ENCODE measurements at places on chromosomes 16 and 17. TPM values are rescaled to one million over a fixed set of nuclear protein-coding genes. Genes with fewer than 3 reads are reported as not detected.
A peak's percentile ranks its signal among the peaks of the same experiment; 100 is the strongest.

DRC7 gene
- 0.94 TPM for polyA plus RNA-seq

TBC1D3G gene
- not detected for polyA plus RNA-seq

TRPV3 gene
- polyA plus RNA-seq, result 0.28 TPM

CDRT15 gene
- not detected for polyA plus RNA-seq

KRTAP3-1 gene
- not detected for polyA plus RNA-seq

DNA sequence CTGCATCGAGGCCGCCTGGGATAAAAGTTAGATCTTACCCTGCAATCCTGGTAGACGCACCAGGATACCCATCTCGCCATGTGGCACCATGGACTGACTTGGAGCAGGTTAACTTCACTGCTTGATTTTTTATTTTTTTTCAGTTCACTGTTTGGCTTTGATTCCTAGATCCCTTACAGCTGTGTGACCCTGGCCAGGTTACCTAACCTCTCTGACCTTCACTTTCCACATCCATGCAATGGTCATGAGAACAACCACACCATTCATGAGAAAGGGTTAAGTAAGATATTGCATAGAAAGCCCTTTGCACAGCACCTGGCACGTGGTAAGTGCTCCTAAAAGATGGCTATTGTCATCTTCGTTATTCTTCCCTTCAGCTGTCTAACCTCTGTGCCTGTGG lies 230.5 kb downstream of the SOX9 start:
- H3K27me3 ChIP-seq, result no peaks in the 10 kb centered on the region
- no peak for DNase-seq
- no peaks in the 10 kb centered on the region for H3K36me3 ChIP-seq
- H3K4me3 ChIP-seq, result no peak overlapping the region
- H3K4me1 ChIP-seq, result no peaks in the 10 kb centered on the region

GRCh38 chr17:79742951-79743476 lies 12.3 kb downstream of the ENPP7 start:
- no peak overlapping the region for H3K27ac ChIP-seq
- DNase-seq, result peak; percentile 36

GRCh38 chr16:57791195-57791892 lies 10.9 kb downstream of the KIFC3 start:
- no peaks in the 10 kb centered on the region for H3K4me1 ChIP-seq
- H3K36me3 ChIP-seq, result peaks cover 37% of the 10 kb centered on the region
- DNase-seq, result no peak

GRCh38 chr17:69466905-69467667 lies 52.6 kb downstream of the MAP2K6 start:
- no peak overlapping the region for H3K27ac ChIP-seq
- H3K27me3 ChIP-seq, result no peaks in the 10 kb centered on the region
- H3K36me3 ChIP-seq, result no peaks in the 10 kb centered on the region
- DNase-seq, result peak; percentile 50

- no peaks in the 10 kb centered on the region for H3K4me1 ChIP-seq
- peaks cover 10% of the 10 kb centered on the region for H3K27me3 ChIP-seq
- no peak overlapping the region for H3K4me3 ChIP-seq
- DNase-seq, result no peak
- no peak overlapping the region for H3K27ac ChIP-seq
- no peaks in the 10 kb centered on the region for H3K36me3 ChIP-seq
Measured at GRCh38 chr17:6374271-6374691, 60.6 kb downstream of the AIPL1 start.

- peaks cover 97% of the 10 kb centered on the region for H3K27me3 ChIP-seq
- no peak overlapping the region for H3K27ac ChIP-seq
- H3K36me3 ChIP-seq, result no peaks in the 10 kb centered on the region
- no peak overlapping the region for H3K4me3 ChIP-seq
- H3K4me1 ChIP-seq, result no peaks in the 10 kb centered on the region
Measured at GRCh38 chr16:85995541-85996423, 96.8 kb downstream of the IRF8 start.

DNA sequence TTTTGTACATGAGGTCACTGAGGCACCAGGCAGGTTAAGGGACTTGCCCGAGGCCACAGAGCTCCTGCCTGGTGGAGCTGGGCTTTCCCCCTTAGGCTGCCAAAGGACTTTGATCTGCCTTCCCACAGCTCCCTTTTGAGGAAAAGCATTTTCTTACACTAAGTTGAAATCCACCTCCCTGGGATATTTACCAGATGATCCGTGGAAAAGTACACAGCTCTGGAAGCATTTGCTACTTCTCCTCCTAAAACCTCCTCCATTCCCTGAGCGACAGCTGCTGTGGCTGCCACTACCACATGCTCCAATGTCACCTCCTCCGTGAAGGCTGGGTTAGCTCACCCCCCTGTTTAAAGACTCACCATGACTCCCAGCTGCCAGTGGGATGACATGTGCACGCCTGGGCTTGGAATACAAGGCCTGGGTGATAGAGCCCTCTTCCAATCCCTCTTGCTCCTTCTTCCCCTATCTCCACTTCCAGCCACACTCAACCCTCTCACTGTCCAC lies 1.2 kb upstream of the MPRIP start:
- no peaks in the 10 kb centered on the region for H3K27me3 ChIP-seq
- H3K36me3 ChIP-seq, result peaks cover 3% of the 10 kb centered on the region
- peaks cover 5% of the 10 kb centered on the region for H3K4me1 ChIP-seq
- H3K27ac ChIP-seq, result peak overlapping the region; percentile 41
- 0 out of 2 replicates have a peak overlapping the region, but pooled peaks have one; percentile 64 for H3K4me3 ChIP-seq

DNA sequence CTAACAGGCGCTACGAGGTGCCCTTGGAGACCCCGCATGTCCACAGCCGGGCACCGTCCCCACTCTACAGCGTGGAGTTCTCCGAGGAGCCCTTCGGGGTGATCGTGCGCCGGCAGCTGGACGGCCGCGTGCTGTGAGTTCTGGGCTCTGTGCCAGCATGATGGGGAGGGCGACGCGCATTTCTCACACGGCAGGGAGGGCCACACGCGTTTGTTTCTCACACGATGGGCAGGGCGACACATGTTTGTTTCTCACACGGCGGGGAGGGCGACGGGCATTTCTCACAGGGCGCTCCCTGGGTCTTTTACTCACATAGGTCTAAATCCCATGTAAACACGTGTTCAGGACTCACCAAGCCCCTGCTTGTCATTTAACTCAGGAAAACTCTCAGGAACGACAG lies 4.4 kb downstream of the GAA start:
- peaks cover 22% of the 10 kb centered on the region for H3K4me1 ChIP-seq
- peak; percentile 56 for DNase-seq
- no peak overlapping the region for H3K4me3 ChIP-seq
- no peaks in the 10 kb centered on the region for H3K36me3 ChIP-seq

GRCh38 chr16:52755396-52755795 lies 208.5 kb upstream of the TOX3 start:
- H3K4me1 ChIP-seq, result no peaks in the 10 kb centered on the region
- no peaks in the 10 kb centered on the region for H3K36me3 ChIP-seq
- no peak overlapping the region for H3K4me3 ChIP-seq
- H3K27me3 ChIP-seq, result no peaks in the 10 kb centered on the region

- H3K36me3 ChIP-seq, result no peaks in the 10 kb centered on the region
- H3K27me3 ChIP-seq, result no peaks in the 10 kb centered on the region
- no peak overlapping the region for H3K4me3 ChIP-seq
- H3K27ac ChIP-seq, result no peak overlapping the region
Measured at GRCh38 chr17:33403194-33403593, 110.1 kb upstream of the ASIC2 start.

Measured in SK-N-SH (cell line).